ENCODE measurements at places on chromosomes 11 and 22.
A peak's percentile ranks its signal among the peaks of the same experiment; 100 is the strongest.

DNA sequence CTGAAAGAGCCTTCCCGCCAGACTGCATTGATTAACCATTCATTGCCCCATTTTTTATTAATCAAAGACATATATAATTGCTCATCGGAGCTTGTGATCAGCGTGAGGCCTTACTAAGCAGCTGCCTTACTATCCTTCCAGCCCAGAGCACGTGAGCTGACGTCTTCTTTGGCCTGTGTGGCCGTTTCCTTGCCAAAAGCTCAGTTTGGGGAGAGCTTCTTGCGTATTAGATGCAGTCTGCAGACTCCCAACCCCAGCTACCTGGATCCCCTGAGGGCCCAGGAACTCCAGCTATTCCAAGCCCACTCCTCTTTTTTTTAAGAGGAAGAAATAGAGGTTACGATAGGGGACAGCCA lies 784 bp upstream of the SLC43A3 start:
- DNase-seq: peak; percentile 66

GRCh38 chr22:49638788-49639187 lies 188.9 kb downstream of the BRD1 start:
- peak; percentile 2 for DNase-seq

DNA sequence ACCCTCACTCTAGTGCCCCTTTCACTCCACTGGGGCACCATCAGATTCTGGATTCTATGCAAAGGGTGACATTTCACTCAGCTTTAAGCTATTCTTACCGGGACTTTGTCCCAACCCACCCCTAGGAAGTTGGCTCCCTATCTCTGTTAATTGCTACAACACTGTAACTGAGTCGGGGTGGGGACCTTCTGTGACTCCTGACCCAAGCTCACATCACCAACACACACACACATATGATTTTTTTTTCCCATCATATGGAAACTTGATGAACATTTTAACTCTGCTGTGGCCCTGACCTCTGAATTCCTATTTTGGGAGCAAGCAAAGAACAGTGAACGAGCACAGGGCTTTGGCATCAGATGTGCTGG lies 16.6 kb downstream of the USH1C start:
- no peak for DNase-seq

DNA sequence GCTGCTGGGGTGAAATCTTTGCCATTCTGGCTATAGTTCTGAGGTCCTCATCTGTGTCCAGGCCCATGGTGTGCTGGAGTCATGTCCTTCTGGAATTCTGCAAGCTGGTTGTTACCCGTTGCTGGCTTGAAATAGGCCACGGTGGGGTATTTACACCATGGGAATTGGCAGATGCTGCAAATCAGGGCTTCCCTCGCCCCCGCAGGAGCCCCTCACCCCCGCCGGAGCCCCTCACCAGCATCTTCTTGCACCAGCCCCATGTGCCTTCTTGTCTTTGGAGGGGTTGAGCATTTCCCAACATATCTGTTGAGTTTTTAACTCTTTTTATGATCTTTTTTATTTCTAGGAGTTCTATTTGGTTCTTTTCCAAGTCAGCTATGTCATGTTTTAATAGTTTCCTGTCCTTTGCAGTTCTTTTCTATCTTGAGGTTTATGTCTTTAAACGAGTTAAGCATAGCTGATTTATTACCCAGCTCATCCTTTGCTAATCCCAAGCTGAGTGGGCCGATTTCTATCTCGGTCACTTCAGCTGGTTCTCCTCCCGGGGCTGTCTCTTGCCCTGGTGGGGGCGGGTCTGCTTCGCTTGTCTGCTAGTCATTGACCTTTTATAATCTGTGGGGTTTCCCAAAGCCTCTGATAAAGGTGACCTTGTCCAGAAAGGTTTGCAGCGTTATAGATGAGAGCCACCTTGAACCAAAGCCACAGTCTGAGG lies 17.6 kb downstream of the ANO1 start:
- no peak for DNase-seq

GRCh38 chr11:122850076-122850631 lies 11.9 kb downstream of the CRTAM start:
- peak; percentile 13 for DNase-seq

DNA sequence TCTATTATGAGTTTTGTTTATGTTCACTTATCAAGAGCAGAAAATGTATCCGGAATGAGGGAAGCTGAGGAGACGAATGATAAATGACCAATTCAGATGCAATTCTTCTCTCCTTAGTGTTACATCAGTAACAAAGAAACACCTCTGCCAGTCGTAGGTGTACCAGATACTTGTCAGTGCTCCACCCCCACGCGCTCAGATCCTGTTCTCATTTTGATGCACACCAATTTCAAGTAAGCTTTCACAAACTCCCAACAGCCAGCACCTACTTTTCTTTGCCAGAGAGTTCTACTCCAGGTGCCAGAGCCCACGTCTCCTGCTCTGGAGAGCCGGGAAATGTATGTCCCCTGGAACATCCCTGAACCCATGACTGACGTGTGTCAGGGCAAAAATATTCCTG lies 43.7 kb downstream of the OR8B12 start:
- no peak for DNase-seq

GRCh38 chr22:49951000-49951677 lies 9.4 kb upstream of the PIM3 start:
- DNase-seq: peak; percentile 90

GRCh38 chr11:40387240-40387980 lies 1072.0 kb downstream of the LRRC4C start:
- no peak for DNase-seq

- DNase-seq: no peak
Measured at GRCh38 chr11:96396637-96397036, 6.8 kb downstream of the JRKL start.

DNA sequence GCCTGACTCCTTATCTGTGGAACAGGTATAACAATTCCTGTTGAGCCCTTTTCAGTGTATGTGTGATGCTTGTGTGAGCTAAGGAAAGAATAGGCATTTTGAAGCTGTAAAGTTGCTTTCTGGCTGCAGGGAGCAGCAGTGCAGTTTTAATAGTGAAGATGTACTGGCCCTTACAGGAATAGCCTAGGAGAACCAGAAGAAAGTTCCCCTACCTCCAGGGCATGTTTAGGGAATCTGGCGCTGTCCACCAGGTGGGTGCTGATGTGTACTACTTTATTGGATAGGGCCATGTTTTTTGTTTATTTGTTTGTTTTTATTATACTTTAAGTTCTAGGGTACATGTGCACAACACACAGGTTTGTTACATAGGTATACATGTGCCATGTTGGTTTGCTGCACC lies 11.5 kb downstream of the BMAL1 start:
- DNase-seq: peak; percentile 51

DNA sequence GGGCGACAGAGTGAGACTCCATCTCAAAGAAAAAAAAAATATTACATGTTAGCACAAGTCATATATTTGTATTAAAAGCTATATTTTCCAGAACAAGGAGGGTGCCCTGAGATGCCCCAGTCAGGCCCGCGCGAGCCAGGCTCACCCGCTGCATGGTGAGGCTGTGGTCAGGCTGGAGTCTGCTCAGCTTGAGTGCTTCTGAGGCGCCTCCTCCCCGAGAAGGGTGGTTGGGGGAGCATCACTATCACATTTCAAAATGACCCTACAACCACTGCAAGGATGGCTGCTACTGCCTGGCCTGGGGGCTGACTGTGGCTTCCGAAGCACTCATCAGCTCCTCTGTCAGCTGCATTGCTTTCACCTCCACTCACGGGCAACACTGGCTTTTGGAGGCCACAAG lies 77.1 kb downstream of the SCUBE1 start:
- no peak for DNase-seq

GRCh38 chr22:18909556-18909955 lies 3.4 kb downstream of the DGCR6 start:
- no peak for DNase-seq

DNA sequence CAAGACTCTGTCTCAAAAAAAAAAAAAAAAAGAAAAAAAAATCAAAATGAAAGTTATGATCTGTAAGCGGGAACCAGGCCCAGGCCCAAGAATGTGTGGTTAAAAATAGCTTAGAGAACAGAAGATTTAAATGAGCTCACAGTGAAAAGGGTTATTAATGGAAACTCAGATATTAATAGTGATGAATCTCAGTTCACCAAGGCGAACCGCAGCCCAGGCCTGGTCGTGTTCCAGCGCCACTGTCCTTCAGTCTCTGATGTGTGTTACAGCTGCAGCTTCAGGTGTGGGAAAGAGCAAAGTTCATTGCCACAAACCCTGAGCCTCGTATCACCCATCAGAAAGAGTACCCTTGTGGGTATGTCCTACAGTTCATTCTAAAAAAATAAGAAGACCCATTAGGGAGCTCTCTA lies 107.1 kb downstream of the GAB2 start:
- no peak for DNase-seq

DNA sequence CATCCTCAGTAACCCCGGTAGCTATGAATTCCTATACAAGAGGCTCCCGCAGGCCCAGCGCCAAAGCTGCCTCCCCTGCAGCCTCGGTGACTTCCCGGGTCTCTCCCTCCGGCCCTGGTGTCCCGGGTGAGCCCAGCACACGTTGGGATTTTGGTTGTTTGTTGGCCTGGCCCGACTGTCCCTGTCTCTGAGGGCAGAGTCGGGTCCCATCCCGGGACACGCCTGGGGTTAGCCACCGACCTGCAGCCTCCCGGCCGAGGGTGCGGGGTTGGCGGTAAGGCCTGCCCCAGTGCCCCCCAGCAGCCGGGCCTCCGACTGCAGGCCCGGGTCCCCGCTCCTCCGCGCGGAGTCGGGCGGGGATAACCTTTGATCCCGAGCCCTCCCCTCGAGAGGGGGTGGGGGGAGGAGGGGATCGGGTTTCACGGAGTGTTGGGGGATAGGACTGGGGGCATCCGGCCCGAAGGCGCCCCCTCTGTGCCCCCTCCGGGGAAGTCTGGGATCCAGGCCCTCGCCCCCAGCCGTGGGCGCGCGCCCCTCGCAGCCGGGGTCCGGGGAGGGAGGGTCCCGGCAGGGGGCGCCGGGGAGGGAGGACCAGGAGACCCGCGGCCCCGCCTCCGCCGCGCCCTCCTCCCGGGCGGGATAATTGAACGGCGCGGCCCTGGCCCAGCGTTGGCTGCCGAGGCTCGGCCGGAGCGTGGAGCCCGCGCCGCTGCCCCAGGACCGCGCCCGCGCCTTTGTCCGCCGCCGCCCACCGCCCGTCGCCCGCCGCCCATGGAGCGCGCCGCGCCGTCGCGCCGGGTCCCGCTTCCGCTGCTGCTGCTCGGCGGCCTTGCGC lies at the start of gene FBLN1:
FBLN1 (plus strand) TSS at position 669 of the 835 bp plus-strand sequence; CDS start at position 772, 103 bp downstream.
- DNase-seq: peak; percentile 52

DNA sequence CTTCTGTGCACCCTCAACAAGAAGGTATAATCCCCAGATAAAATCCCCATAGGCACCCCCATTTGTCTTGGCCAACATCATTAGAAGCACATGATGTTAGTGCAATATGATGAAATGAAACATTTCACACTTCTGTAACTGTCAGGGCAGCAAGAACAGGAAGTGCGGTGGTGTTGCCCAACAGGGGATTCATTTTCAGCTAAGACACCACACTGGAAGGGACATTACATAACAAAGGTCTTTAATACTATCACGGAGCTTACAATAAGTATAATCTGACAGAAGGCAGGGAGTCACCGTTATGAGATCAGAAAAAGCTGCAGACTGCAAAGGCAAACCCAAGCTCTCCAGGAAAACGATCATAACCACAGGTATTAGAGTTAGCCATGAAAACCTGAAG lies 2.0 kb downstream of the OR52W1 start:
- DNase-seq: peak; percentile 45

DNA sequence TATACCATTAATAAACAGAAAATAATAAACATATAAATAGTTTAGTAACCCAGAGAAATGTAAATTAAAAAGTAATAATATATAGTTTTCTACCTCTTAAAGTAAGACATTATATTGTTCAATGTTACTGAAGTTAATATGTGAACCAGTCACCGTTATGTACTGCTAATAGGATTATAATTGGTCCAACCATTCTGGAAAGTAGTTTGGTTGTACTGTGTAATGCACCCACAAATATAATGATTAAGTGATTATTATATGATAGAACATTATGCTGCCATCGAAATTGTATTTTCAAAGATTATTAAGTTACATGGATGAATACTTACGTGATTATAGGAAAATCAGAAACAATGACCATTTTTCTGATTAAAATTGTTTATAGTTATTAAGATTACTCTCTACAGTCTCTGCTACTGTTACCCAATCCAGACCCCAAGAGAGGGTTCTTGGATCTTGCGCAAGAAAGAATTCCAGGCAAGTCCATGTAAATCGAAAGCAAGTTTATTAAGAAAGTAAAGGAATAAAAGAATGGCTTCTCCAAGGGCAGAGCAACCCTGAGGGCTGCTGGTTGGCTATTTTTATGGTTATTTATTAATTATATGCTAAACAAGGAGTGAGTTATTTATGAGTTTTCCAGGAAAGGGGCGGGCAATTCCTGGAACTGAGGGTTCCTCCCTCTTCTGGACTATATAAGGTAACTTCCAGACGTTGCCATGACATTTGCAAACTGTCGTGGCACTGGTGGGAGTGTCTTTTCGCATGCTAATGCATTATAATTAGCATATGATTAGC lies 50.1 kb downstream of the ACER3 start:
- no peak for DNase-seq

GRCh38 chr11:120035756-120036155 lies 102.2 kb downstream of the TRIM29 start:
- DNase-seq: no peak

GRCh38 chr22:46459347-46460065 lies 77.9 kb downstream of the CELSR1 start:
- DNase-seq: no peak

- DNase-seq: no peak
Measured at GRCh38 chr22:43296276-43296902, 46.8 kb downstream of the SCUBE1 start.

- DNase-seq: no peak
Measured at GRCh38 chr11:94855666-94856065, 87.5 kb downstream of the AMOTL1 start.

- DNase-seq: peak; percentile 40
Measured at GRCh38 chr11:19576054-19576453, 136.6 kb upstream of the NAV2 start.

Data from MCF 10A (cell line).